ENCODE measurements at places on chromosomes 1 and 21.
A peak's percentile ranks its signal among the peaks of the same experiment; 100 is the strongest.

DNA sequence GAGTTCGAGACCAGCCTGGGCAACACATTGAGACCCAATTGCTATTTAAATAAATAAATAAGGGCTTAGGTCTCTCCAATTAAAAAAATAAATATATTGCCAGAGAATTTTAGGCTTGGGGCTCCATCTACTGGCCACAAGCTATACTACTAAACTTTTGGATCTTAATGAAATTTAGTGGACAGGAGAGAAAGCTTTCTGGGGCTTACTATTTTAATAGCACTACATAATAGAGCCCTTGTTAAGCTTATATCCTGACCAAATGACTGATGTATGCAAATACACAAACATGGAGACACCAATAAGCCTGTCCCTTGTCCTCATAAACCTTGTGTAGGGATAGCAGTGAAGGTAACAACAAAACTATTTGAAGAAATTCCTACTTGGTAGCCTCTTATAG is 18.4 kb downstream of the CCT3 start:
- no peak for DNase-seq

- DNase-seq = no peak
Observed at GRCh38 chr1:44032170-44032790, 1.0 kb upstream of the SLC6A9 start.

DNA sequence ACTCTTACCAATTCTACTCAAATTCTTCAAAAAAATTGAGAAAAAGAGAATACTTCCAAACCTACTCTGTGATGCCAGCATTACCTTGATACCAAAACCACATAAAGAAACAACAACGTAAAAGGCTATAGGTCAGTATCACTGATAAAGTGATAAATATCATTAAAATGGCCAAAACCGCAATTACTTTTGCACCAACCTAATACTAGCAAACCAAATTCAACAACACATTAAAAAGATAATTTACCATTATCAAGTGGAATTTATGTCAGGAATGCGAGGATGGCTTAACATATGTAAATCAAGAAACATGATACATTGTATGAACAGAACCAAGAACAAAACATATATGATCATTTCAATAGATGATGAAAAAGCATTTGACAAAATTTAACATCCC is 7.0 kb downstream of the SPAG17 start:
- DNase-seq = no peak

GRCh38 chr21:34517491-34518245 is 5.7 kb upstream of the KCNE1 start:
- no peak for DNase-seq

DNA sequence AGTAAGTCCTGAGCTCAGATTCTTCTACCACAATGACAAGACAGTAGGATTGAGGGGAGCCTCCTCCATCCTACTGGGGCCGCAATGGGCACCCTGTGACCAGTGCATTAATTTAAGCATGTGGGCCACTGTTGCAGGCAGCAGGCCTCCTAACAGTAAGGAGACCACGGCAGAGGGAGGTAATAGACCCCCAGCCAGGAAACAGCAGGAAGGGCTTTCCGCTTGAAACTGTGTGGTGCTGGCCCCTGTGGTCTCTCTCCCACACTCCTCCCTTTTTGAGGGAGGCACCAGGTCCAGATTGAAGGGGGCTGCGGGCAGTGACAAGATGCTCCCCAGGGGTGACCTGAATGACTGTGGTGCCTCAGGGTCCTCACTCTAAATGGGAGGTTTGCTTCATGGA is 1.7 kb upstream of the CLDN19 start:
- DNase-seq = no peak

- DNase-seq = no peak
Observed at GRCh38 chr1:243413431-243414151, 157.8 kb downstream of the SDCCAG8 start.

DNA sequence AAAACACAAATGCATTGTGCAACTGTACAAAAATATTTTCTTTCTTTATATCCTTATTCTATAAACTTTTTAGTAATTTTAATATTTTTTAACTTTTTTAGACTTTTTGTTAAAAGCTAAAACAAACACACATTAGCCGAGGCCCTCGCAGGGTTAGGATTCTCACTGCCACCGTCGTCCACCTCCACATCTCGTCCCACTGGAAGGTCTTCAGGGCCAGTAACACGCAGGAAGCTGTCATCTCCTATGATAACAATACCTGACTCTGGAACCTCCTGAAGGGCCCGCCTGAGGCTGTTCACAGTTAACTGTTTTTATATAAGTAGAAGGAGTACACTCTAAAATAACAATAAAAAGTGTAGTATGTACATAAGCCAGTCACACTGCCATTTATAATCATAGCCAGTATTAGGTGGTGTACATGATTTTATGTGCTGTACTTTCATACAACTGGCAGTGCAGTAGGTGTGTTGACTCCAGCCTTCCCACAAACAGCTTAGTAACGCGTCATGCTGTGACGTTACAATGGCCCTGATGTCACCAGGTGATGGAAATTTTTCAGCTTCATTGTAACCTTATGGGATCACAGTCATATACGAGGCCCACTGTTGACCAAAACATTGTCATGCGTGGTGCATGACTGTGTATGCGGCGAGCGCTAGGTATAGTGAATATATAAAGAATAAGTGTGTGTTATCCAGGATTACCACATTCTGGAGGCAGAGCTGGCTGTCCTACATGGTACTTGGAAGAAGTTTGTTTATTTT is 8.8 kb downstream of the TFF2 start:
- DNase-seq = no peak

DNA sequence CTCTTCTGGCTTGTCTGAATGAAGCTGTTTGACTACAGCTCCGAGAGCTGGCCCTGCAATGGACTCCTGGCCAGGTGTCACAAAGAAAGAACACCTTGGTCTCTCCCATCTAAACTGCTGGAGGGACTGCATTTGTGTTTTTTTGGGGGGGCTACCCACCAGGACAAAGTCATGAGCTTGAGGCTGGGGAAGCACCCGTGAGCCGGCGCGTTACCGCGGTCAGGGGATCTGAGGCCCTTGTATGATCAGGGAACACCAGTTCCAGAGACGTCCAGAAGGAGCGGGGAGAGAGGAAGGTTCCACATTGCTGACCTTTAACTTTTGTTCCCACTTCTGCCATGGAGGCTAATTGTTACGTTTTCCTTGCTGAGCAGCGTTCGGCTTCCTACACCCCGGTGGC is 84.5 kb upstream of the C1orf174 start:
- DNase-seq = no peak

- no peak for DNase-seq
Observed at GRCh38 chr1:36769886-36770830, 264.2 kb downstream of the GRIK3 start.

GRCh38 chr1:147824798-147825197 is 64.4 kb upstream of the GJA5 start:
- no peak for DNase-seq

DNA sequence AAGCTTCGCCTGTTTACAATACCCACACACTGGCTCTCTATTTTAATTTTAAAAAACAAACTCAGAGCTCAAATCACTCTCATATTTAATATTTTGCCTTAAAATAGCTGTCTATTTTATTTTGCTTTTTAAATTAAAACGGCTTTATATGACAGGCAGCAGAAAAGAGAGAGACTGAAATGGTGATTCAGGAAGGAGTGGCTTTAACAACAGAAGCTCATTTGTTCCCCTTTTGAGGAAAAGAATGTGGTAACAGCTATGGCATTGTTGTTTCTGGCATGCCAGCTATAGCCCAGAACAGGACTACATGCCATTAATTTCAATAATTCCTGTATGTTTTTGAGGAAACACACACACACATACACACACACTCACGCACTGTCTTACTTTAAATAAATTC is 234.2 kb upstream of the PTBP2 start:
- no peak for DNase-seq

GRCh38 chr1:68136187-68136586 is 85.8 kb upstream of the DIRAS3 start:
- no peak for DNase-seq

DNA sequence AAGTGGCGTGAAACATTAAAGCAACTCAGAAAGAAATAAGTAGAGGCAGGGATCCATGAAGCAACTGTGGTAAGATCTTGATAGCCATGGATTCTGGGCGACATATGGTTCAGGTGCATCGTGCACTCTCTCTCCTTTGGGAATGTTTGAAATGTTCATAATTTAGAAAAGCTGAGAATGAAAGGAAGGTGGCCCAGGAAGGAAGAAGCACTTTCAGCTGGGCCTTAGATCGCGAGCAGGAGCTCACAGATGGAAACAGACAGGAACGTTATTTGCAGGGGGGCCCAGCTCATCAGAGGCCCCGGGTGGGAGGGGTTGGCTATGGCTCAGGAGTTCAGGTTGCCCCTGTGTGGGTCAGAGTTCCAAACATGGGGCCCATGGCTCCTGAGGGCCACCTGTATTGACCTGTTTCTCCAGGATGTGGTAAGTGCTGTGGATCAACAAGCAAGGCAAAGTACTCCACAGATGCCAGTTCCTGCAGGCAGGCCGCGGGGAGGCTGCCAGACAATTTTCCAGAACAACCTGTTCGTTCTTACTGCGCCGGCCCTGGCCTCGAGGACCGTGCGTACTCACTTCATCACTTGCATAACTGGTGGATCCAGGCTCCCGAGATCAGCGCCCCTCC is 253.2 kb downstream of the TOMM20 start:
- no peak for DNase-seq

- no peak for DNase-seq
Observed at GRCh38 chr1:96387785-96388184, 333.8 kb upstream of the PTBP2 start.

DNA sequence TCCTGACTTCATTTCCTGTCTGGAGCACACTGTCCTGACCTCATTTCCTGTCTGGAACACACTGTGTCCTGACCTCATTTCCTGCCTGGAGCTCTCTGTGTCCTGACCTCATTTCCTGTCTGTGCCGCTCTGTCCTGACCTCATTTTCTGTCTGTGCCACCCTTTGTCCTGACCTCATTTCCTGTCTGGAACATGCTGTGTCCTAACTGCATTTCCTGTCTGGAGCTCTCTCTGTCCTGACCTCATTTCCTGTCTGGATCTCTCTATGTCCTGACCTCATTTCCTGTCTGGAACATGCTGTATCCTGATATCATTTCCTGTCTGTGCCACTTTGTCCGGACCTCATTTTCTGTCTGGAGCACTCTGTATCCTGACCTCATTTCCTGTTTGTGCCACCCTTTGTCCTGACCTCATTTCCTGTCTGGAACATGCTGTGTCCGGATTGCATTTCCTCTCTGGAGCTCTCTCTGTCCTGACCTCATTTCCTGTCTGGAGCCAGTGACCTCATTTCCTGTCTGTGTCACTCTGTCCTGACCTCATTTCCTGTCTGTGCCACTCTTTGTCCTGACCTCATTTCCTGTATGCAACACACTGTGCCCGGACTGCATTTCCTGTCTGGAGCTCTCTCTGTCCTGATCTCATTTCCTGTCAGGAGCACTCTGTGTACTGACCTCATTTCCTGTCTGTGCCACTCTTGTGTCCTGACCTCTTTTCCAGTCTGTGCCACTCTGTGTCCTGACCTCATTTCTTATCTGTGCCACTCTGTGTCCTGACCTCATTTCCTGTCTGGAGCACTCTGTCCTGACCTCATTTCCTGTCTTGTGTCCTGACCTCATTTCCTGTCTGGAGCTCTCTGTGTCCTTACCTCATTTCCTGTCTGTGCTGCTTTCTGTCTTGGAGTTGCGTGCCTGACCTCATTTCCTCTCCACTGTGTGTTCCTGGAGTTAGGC is 27.6 kb downstream of the SKI start:
- DNase-seq = peak; percentile 70

- DNase-seq = no peak
Observed at GRCh38 chr1:82284213-82284612, 483.5 kb downstream of the ADGRL2 start.

DNA sequence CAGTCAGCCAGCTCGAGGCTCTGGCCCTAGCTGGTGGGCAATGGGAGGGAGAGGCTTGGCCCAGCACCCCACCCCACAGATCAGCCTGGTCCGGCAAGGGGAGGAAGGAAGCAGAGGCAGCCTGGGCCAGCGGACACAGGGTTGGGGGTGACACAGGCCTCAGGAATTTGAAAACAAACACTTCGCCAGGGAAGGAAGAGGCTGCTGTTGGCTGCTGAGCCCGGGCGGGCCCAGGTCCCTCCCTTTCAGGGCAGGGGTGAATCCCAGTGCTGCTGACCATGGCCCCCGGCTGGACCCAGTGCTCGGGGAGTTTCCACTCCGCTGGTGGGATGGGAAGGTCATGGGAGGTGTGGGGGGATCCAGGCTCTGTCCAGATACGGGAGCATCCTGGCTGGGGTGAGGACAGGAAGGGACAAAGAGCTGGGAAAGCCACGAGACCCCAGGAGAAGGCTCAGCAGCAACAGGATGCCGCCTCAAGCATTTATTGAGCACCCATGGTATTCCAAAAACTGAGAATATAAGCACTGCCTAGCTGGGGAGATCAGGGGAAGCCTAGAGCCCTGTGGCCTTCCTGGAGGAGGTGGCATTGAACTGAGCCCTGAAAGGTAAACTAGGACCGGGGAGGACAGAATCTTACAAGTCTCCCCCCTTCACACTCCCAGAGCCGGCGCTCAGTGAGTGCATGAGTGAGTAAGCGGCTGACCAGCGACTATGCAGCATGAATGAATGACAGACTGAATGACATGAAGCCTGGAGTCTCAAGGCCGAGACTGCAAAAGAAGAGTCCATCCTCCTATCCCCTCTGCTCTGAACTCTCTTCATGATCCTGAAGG is 26.2 kb upstream of the EPHA2 start:
- no peak for DNase-seq

DNA sequence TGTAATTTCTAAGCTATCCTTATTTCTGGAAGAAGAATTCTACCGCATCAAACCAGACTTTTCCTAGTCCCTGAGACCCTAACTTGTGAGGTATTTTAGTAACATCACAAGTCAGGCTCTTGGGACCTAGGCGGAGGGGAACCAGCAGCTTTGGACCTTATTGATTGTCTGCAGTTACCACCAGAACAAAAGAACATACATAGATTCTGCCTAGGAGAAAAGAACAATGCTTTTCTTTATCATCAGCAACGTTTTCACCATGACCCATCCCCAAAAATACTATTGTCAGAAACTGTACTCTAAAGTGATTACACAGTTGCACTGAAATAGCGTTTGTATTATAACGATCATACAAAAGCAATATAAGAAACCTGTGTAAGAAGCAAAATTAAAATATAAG is 860.4 kb downstream of the USP25 start:
- no peak for DNase-seq

DNA sequence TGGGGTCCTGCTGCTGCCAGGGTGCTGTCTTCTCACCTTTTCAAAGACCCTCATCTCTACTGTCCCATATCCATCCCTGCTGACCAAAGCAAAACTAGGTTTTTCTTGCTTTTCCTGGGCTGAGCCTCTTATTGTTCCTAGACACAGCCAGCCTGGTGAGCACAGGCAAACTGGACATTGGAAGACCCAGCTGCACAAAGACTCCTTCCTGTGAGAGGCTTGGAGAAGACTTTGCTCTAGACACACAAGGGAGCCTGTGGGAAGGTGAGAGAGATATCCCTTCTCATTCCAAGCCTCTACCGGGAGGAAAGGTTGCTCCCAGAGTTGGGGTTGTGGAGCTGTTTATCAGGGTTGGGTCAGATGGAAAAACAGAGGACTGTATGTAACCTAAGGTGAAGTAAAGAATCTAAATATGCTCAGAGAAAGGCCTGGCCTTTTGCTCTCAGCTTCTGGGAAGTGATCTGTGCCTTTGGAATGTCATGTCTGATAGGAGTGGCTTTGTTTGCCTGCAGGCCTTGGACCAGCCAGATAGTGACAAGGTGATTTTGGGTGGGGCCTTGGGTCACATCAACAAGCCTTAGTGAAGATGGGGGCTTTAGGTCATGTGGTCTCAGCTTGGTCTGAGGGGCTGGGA is 87.6 kb upstream of the RUNX1 start:
- DNase-seq = no peak

Data from GM13976 (cell line).